Fibroblast of skin of abdomen (primary cell): ENCODE measurements at places on chromosomes 1 and 21.
A peak's percentile ranks its signal among the peaks of the same experiment; 100 is the strongest.

GRCh38 chr1:111241797-111242196 is 14.3 kb downstream of the CHI3L2 start:
- DNase-seq = no peak

DNA sequence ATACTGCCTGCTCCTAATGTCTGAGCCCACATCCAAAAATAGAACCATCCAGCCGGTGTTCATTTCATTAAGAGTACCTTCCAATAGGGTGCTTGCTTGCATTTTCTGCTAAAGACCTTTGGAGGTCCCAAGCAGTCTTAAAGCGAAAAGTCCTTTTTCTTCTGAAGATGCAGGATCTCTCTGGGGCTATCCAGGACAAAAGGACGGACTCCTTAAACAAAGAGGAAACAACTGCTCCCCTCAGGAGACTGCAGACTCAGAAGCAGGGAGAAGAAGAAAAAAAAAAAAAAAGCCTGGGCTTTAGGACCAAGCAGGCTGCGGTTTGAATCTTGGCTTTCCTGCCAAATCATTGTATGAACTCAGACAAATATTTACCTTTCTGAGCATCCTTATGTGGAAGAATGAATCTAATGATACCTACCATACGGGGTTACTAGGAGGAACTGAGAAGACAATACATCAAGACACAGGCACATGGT is 204.0 kb downstream of the PLPP3 start:
- DNase-seq = peak; percentile 24

- DNase-seq = no peak
Measured at GRCh38 chr1:58699011-58699762, 675 bp downstream of the MYSM1 start.

DNA sequence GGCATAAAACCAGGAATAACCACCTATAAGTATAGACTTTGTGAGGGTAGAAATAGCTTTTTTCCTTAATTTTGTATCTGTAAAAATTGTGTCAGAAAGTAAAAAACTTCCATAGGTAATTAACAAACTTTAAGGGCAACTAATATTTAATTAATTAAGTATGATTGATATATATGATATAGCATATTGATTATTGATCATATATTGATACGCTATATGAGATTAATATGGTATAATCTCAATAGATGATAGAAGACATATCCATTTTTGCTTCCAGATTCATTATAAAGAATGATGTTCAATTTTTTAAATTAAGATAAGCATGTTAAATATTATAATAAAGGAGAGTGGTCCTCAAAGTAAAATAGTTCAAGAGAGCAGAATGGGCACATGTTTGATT is 99.3 kb upstream of the VAV3 start:
- no peak for DNase-seq

GRCh38 chr1:200483491-200484143 is 73.8 kb upstream of the ZNF281 start:
- peak; percentile 99 for DNase-seq

DNA sequence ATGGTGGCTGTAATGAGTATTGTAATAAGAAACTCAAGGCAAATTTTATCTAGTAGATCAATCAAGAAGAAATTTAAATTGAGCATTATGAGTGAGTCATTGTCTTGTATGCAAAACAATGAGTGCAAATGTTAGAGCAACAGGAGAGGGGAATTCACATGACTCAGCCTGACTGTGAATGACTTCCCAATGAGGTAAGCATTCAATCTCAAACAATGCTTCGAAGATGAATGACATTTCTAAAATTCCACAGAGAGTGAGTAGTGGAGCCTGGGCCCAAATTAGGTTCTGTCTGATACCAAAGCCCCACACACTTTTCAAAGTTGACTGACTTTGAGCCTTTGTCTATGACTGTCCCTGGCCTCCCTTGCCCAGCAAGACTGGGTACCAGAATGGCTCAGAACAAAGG is 738.0 kb downstream of the PTPRU start:
- peak; percentile 87 for DNase-seq

- DNase-seq = no peak
Measured at GRCh38 chr1:89980605-89981004, 14.3 kb upstream of the ZNF326 start.

DNA sequence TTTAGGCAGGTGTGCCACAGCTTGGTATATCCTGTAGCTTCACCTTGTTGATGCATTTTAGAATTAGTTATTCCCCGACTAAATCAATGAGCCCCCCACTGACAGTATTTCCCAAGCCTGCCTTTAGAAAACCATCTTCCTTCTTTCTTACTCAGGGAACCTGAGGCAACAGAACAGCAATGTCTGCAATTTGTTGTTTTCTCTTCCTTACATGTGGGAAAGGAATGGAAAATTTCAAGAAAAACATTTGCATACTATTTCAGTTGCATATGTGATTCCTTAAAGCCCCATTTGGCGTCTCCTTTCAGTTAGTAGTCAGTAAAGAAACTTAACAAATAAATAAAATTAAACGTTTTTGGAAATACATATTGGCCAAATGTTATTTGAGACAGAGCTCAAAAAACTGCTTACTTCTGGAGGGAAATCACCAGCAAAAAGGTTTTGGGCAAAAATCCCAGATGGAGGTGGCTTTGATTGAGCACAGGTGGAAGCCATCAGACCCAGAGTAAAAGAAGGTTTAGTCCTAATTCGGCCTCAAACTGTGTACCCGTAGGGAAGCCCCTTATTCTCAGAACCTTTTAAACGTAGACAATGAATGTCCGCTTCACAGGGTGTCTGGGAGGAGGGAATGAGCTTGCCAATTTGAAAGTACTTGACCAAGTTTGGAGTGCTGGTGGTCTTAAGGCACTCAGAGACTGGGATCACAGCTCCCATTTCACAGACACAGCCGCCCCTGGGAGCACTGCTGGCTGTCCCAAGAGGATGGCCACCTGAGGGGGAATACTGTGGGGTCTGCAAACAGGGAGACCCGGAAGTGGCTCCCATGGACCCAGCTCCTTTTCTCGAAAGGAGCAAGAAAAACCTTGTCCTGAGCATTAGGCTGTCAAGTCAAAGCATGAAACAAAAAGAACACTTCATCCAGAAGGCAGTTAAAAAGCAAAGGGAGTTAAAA is 9.4 kb downstream of the LHX4 start:
- DNase-seq = no peak

- DNase-seq = no peak
Measured at GRCh38 chr1:226976978-226977642, 37.0 kb downstream of the COQ8A start.

DNA sequence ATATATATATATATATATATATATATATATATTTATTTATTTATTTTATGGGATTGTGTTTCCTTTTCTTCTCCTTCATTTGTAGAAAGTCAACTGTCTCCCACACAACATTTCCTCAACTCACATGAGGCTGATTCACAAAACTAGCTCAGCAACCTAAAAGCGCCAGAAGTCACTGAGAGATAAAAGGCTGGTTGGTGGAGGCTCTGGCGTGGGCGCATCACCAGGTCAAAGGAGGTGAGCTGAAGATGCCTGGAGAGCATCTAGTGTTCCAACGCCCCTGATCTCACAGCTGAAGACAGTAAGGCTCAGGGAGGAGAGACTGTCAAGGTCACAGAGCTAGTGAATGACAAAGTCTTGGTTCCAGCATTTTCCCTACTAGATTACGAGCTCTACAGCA is 78.0 kb downstream of the HLCS start:
- no peak for DNase-seq

DNA sequence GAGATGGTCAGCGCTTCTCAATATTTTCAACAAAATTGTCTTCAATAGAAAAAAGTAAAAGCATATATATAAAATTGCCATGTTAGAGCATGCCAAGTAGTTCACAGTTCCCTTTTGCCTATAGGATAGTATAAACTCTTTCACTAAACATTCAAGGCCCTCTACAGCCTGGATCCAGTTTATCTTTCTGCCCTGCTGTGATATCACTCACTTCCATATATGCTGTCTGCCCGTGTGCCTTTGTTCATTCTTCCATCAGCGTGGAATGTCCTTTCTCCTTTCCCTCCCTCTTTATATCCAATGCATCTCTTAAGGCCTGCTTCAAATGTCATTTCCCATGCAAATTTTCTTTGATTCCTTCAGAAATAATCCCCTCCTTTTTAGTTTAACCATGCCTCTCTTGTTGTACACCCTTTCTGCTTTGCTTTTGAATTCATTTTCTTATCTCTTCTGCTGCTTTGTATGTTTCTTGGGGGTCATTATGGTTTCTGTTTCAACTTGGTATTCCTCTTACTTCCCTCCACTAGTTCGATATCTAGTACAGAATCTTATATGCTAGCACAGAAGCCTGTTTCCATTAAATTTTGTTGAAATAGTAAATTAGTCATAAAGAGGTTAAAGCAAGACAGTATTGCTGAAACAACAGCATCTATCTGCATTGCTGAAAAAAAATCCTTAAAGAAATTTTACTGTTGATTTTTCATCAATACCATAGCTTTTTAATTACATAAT is 44.7 kb downstream of the XCL2 start:
- no peak for DNase-seq

DNA sequence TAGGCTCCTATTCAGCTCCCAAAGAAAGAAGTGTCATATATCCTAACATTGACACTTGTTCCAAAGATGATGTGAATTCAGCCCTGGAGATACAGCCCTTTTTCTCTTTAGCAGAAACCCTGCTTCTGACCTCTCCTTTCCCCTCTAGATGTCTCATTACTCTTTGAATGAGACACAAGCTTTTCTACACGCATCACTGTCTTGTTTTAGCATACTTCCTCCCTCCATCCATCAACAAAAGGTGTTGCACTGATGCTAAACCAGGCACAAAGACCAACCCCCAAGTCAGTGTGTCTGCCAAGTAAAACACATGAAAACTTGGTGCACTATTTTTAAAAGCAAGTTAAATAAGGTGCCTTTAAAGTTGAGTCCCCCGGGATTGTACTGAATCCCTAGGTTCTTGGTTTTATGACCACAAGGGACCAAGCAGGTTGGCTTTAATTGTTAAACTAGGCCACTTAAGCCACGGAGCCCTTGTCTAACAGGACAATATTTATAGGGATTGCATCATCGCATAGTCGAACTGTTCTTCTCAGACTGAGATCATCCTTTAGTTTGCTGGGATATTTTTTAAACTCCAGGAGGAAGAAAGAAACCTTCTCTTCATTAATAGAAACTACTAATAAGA is 101.0 kb upstream of the GUCA2B start:
- DNase-seq = no peak

- DNase-seq = peak; percentile 56
Measured at GRCh38 chr21:28252928-28253327, 739.7 kb downstream of the LTN1 start.

- DNase-seq = no peak
Measured at GRCh38 chr1:230824551-230824918, 43.8 kb downstream of the C1orf198 start.

- no peak for DNase-seq
Measured at GRCh38 chr1:55204997-55205396, 10.2 kb downstream of the USP24 start.
